ENCODE measurements at places on chromosomes 11 and 22. TPM values are rescaled to one million over a fixed set of nuclear protein-coding genes. Genes with fewer than 3 reads are reported as not detected.

Gene CYB5R2
- total RNA-seq: 4.4 TPM

Gene MIAT
- total RNA-seq: 3.5 TPM

Gene BCR
- total RNA-seq: 53.0 TPM

Gene PKNOX2
- total RNA-seq: 0.32 TPM

Gene GUCY1A2
- under 0.01 TPM for total RNA-seq
